NCI-H1092 (cell line): ENCODE measurements at places on chromosomes 11 and 22.

GRCh38 chr22:39699631-39700360 lies 129.2 kb downstream of the CACNA1I start:
- DNase-seq, result peak; percentile 46

- no peak for DNase-seq
Measured at GRCh38 chr11:130592056-130592455, 143.6 kb downstream of the ADAMTS15 start.

DNA sequence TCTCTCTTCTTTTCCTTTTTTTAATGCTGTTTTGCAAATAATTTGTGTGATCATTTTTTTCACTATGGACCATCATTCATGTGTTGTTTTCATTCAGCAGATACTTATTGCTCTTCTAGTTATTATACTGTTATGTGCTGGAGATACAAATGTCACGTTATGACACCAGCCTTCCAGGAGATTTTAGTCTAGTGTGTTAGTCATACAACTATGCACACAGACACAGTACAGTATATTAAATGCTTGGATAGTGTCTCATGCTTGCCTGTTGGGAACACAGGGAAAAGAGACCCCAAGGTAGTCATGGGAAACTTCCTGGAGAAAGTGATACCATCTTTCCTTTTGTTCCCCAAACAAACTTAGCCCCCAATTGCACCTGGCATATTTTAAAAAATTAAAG lies 116.1 kb downstream of the UVRAG start:
- no peak for DNase-seq

DNA sequence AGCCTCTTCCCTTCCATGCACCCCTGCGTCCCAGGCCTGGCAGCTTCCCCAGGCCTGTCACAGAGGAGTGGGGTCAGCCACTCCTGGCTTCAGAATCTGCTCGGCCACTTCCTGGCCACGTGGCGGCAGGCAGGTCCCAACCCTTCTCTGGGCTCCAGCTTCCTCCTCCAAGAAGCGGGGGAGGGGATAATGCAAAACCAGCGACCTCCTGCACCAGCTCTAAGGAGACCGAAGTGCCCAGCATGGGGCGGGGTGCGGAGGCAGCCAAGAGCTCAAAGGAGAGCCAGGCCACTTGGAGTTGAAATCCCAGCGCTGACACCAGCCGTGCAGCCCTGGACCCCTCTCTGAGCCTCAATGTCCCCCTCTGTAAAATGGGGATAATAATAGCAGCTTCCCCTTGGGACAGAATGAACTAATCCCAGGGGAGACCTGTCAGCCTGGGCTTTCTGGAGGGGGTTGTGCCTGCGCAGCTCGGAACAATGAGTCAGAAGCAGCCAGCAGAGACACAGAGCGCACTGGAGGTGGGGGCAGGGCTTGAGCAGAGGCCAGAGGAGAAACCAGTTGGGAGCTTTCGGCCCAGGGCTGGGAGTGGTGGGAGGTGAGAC lies 22.8 kb upstream of the PICK1 start:
- no peak for DNase-seq

- no peak for DNase-seq
Measured at GRCh38 chr11:1168721-1169161, 11.0 kb downstream of the MUC5AC start.

GRCh38 chr11:69825941-69826340 lies 6.7 kb upstream of the FGF3 start:
- DNase-seq, result no peak

- no peak for DNase-seq
Measured at GRCh38 chr11:105611572-105612441, 1.9 kb downstream of the GRIA4 start.

GRCh38 chr11:35223991-35224390 lies 85.0 kb downstream of the CD44 start:
- no peak for DNase-seq

- no peak for DNase-seq
Measured at GRCh38 chr11:88146106-88146505, 29.1 kb downstream of the RAB38 start.

DNA sequence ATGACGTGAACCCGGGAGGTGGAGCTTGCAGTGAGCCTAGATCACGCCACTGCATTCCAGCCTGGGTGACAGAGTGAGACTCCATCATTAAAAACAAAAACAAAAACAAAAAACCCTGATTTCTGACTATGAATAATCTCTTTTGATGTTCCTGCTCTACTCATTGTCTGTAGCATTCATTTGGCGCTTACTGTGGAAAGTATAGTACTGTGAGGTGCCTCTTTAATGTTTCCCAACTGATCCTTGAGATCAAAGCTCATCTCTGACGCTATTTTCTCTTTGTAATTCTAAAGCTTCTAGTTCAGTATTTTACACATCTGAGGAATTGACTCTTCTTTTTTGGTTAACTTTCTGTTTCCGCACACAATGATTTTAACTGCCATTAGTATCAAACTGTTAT lies 60.0 kb downstream of the GRK3 start:
- DNase-seq, result no peak

DNA sequence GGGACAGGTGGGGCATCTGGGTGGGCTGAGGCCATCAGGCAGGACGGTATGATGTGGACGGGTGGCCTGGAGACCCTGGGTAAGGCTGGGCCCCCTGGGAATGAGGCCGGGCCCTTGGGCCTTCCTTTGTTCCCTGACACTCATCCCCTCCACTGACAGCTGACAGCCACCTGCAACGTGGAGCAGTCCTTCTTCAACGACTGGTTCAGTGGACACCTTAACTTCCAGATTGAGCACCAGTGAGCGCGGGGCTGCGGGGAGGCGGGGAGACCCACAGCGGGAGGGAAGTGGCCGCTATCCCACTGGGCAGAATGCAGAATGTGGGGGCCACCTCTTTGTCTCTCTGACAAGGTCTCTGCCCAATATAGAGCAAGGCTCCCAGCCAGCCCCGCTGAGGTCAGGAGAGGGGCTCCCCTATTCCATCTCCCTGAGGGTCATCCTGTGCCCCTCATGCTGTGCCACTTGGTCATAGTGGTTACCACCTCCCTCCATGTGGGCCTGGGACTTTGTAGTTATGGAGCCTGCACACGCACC lies 27.7 kb downstream of the FADS3 start:
- DNase-seq, result no peak

DNA sequence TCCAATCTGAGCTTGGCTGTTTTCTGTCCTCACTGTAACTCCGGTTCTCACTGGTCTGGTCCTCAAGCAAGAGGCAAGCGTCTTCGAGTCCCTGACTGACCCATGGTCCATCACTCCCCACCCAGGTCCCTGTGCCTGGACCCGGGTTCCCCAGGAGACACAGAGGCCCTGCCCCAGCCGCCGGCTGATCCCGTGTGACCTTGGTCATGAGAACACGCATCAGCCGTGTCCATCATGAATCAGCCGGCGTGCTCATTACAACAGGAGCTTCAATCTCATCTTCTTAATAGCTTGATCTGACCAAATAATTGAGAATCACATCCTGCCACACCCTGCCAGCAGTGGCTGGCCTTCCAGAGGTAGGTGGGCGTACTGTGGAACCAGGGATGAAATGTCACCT lies 545.1 kb downstream of the BRD1 start:
- DNase-seq, result no peak
